Activated CD8-positive, alpha-beta memory T cell treated with anti-CD3 and anti-CD28 coated beads, Interleukin-2, amount 50 U/mL, for 4 hours (primary cell): ENCODE measurements at places on chromosomes 5 and 9.
A peak's percentile ranks its signal among the peaks of the same experiment; 100 is the strongest.

- no peak for DNase-seq
These were observed 40.0 kb downstream of the NXNL2 start for GRCh38 chr9:88574953-88575352.

DNA sequence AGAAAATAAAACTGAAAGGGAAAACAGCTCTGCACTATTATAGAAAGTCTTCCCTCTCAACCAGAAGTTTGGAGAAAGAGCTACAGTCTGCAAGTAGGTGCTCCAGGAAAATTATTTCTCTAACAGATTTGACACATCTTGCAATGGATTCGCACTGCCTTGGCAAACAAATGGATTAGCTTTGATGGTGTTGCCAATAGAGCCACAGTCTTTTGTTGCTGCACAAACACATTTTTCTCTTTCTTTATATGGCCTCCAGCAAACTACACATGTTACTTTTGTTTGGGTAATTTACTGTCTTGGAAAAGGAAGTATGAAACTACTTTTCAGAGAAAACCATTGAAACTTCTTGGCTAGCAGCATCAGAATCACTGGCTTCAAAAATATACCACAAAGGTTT, 523.1 kb downstream of the EFNA5 start:
- no peak for DNase-seq

GRCh38 chr9:122418016-122418415, 47.2 kb downstream of the PTGS1 start:
- DNase-seq = no peak

- DNase-seq = no peak
These were observed 8.9 kb upstream of the ACTBL2 start for GRCh38 chr5:57491369-57491965.

GRCh38 chr5:102262688-102263087, 33.4 kb downstream of the SLCO4C1 start:
- DNase-seq = no peak

DNA sequence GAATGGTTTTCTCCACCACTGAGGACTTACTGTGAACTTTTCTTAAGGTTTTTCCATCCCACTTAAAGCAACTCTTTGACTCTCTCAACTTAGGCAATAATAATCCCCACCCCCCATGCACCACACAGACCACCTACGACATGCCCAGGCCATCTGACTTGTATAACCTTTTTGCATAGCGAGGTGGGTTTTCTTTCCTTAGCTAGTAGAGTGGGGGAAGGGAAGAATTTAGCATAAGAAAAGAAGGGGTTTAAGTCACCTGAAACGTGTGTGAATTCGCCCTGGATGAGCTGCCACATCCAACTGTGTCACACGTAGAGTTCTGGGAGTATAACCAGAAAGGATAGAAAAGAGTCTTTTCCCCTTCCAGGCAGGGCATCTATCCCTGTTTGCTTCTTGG, 262.7 kb downstream of the YTHDC2 start:
- DNase-seq = no peak

DNA sequence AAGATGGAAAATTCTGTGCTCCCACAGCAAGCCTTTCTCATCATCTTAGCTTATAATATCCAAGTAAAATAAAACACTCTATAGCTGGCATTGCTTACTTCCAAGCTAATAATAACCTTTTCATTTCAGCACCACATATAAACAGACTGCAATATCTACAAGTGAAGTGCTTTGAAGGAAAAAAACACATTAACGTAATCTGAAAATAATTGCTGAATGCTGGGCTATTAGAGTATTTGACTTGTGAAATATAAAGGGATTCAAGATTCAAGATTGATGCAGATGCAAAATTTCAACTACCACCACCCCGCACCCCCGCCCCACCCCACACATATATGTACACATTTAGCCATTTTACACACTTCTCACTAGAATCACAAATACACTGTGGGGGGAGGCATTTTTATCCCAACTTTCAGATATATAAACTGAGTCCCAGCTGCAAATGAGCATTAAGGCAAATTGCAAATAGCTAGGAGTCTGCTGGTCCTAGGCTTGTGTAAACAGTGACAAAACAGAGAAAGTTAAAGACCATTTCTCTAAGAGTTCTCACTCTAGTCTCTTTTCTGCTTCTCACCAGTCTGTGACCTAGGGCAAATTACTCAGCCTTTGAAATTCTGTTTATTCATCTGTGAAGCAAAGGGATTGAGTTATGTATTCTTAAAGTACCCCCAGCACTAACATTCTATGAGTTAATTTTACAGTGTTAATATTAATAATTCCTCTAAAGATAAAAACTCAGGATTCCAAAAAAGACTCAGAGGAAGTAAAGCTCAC, 489.4 kb downstream of the PRELID2 start:
- no peak for DNase-seq

DNA sequence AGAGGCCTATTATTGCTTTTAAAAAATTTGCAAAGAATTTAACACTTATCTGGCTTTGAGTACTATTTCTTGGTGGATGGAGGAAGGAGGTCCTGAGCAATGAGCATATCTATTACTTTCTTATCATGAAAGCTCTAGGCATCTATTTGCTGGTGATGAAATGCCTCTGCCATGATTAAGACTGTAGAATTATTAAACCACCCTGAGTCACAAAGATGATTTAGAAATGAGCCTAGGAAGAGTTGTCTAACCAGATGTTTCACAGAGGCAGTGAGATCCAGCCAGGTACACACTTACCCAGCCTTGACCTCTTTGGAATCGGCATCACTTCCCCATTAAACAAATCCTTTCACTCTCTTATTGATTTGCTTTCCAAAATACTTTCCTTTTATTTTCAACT, 304.4 kb upstream of the KIF2A start:
- no peak for DNase-seq

GRCh38 chr5:133292300-133292699, 240.5 kb downstream of the HSPA4 start:
- DNase-seq = no peak

- no peak for DNase-seq
These were observed 2.1 kb downstream of the FGF18 start for GRCh38 chr5:171421331-171422262.

DNA sequence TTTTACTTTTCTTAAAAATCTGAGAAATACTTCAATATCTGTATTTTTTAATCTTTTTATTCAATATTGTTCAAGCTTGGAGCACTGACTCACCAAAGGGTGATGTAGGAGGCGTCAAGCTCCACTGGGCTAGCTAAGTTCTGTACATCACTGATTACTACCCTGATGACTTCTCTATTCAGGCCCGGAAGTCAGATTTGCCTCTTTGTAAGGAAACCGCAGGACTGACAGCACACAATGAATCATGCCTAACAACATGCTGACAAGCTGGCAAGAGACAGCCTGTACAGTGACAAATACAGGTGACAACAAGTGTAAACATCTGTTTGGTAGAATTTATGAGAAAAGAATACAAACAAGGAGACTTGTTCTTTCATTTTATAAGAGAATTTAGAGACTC, 627.9 kb upstream of the RORB start:
- DNase-seq = peak; percentile 15

GRCh38 chr9:71824257-71824656, 55.9 kb upstream of the CEMIP2 start:
- no peak for DNase-seq

GRCh38 chr9:109846776-109847175, 66.8 kb downstream of the PALM2AKAP2 start:
- no peak for DNase-seq

- DNase-seq = no peak
These were observed 179.8 kb downstream of the ENC1 start for GRCh38 chr5:74460694-74461093.

DNA sequence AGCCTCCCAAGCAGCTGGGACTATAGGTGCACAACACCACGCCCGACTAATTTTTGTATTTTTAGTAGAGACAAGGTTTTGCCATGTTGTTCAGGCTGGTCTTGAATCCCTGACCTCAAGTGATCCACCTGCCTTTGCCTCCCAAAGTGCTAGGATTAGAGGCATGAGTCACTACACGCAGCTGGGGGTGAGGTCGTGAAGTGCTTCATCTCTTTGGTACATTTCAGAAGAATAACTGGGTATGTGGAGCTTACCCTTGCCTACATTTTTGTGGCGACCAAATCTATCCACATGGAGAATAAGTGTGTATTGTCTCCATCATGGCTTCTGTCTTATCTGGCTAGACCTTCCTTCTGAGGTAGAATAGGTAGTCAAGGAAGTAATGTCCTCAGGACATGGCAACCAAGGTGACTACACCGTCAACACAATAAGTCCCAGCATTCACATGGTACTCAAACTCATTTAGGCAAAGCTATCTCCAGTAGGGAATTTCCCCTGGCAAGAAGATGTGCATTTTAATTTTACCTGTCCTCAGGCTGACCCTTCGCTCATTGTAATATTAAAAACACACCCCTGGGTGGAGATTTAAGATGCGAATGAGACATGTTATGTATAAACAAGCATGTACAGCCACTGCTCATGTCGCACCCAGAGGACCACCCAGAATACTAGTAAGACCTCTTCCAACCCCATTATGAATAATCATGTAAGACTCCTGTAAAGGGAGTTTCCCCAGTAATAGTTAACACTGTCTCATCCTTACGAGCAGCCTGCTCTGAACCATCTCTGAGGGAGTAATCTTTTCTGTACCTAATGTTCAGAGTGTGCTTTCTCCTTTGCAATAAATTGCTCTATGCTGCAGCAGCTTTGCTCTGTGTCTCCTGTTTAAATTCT, 1173.2 kb downstream of the TAF11L14 start:
- no peak for DNase-seq

DNA sequence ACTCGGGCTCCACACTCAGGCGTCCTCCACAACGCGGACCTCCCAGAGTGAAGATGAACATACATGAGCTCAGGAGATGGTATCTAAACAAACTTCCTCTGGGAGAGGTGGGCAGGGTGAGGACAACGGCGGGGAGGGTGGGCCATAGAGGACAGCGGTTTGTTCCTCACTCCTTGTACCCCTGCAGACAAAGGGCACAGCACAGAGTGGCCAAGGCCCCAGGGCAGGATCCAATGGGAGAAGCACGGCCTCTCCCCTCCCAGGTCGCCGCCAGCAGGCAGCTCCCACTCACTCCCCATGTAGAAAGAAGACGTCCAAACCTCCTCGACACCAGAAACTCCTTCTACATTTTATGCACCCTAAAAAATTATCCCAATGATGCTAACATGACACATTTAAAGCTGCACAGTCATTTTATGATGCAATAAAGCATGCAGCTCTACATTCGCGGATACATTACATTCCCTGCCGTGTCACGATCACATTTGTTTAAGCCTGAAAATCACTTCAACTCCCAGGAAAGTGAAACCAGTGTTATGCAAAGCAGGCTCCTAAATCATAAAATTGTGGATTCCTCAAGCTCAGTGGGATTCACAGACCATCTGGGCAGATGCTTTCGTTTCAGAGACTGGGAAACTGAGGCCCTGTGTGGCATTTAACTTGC, 87.5 kb upstream of the SARDH start:
- no peak for DNase-seq

- no peak for DNase-seq
These were observed 19.0 kb downstream of the C9orf152 start for GRCh38 chr9:110188991-110189390.

- DNase-seq = no peak
These were observed 94.4 kb downstream of the TRIO start for GRCh38 chr5:14237317-14238086.

DNA sequence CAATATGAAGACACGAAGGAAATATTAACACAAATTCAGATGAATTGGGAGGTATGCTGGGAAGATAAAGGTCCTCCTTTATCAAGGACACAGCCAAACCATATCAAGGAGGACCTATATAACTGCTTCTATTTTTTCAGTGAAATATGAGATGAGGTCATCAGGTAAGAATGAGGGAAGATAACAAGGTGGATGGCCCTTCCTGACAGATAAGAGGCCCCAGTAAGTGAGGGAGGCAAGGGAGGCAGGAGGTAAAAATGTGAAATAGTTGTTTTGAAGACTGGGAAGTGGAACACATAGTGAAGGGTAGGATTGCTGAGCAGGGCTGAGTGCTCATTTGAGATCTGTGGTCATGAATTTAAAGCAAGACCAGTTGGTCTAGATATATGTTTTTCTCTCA, 60.0 kb upstream of the FOXE1 start:
- DNase-seq = no peak

DNA sequence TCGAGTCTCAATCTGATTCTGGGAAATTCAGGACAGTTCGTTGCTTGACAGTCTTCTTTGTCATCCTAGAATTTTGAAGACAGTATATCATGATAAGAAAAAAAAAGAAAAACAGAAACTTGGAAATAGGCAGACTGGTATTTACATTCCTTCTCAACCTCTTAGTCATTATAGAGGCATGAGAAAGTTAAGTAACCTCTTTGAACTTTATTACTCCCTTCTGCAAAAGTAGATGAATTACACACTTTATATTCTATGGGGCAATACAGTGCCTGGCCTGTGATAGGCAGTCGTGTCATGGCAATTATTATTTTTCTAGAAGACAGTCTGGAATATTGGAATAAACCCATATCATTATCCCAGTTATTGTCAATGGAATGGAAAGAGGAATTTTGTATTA, 828.9 kb downstream of the TLR4 start:
- DNase-seq = no peak

- DNase-seq = no peak
These were observed 132.9 kb downstream of the MVB12B start for GRCh38 chr9:126459546-126459945.

GRCh38 chr9:95620314-95620713, 103.5 kb upstream of the PTCH1 start:
- DNase-seq = no peak

DNA sequence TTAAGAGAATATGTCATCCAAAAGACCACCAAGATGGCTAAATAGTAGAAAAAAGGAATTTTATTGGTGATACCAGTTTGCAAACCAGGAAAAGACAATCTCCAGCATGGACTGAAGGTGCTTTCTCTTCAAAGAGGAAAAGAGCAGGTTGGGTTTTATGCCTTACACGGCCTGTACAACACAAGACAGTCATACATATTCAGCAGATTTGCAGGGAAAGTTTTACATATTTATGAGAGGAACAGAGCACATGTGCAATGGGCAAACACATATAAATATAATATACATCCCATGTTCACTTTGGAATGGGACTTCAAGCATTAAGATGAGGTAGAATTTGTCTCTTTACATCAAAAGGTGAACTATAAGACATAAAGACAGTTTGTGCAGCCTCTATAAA, 70.3 kb upstream of the PPP2CA start:
- no peak for DNase-seq

GRCh38 chr5:58940446-58940845, 357.6 kb downstream of the RAB3C start:
- DNase-seq = no peak

- no peak for DNase-seq
These were observed 49.9 kb downstream of the GDNF start for GRCh38 chr5:37789991-37790390.
